ENCODE measurements at places on chromosomes 7 and 10. TPM values are rescaled to one million over a fixed set of nuclear protein-coding genes. Genes with fewer than 3 reads are reported as not detected.

DNA sequence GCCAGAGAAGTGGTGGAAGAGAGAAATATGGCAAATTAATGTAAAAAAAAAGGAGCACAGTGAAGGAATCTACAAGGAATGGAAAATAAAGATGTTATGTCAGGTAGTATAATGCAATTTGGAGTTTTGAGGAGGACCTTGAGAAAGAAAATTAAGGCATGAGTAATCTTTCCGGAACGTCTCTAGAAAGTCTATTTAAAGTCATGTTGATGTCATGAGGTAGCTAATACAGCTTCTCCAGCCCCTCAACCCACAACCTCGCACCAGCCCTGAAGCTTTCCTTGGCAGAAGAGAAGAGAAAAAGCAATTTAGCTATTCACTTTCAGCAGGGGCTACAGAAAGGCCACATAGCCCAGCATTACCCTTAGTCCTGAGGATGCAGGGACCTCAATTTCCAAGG, 22.5 kb downstream of the TRDMT1 start:
- DNase-seq, result no peak

Gene HPSE2
- not detected for total RNA-seq

Gene TFPI2
- total RNA-seq, result not detected

Gene FFAR4
- 0.75 TPM for total RNA-seq

- no peak for DNase-seq
Observed at GRCh38 chr7:15709978-15710377, 23.5 kb upstream of the MEOX2 start.

GRCh38 chr7:116142850-116143249, 67.5 kb upstream of the TES start:
- DNase-seq, result no peak

GRCh38 chr7:128904381-128905197, 5.9 kb downstream of the KCP start:
- DNase-seq, result peak; percentile 9

Gene IFIT5
- total RNA-seq, result 12.4 TPM

Data from transverse colon (tissue), 4 donors.